ENCODE measurements at places on chromosomes 5 and 9.

GRCh38 chr5:761059-761771 is 23.3 kb downstream of the ZDHHC11B start:
- DNase-seq, result no peak

- no peak for DNase-seq
Observed at GRCh38 chr5:71533615-71534014, 53.5 kb upstream of the MCCC2 start.

DNA sequence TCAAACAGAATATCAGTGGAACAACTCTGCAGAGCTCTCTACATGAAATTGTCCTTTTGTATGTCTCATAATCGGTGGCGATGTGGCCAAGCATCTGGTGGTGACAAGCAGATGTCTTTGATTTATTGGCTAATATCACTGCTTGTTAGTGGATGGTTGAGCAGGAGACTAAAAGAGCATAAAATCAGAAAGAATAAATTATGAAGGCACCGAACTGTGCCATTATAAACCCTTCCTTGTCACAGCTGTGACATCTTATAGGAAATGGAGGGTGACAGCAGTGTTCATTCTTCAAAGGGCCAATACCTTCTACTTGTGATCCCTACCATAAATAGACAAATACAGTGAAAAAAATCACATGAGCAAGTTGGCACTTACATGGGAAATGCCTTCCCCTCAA is 1404.3 kb downstream of the MAT2B start:
- no peak for DNase-seq

DNA sequence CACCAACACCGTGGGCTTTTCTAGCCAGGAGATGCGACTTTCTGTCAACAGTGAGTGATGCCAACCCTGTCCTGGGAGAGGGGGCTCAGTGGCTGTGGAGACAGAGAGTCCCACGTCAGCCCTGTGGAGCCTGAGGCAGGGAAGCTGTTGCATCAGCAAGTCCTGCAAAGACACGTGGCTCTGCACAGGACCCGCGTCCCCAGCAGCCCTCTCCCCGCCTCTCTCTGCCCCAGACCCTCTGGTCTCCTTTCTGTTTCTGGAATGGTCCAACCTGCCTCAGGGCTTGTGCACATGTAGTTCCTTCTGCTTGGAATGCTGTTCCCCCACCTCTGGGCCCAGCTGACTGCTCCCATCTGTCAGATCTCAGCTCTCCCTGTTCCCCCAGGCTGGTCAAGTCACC is 60.4 kb downstream of the HMCN2 start:
- no peak for DNase-seq

- DNase-seq, result no peak
Observed at GRCh38 chr5:90264689-90265544, 144.6 kb downstream of the CETN3 start.

GRCh38 chr5:52767766-52768480 is 19.8 kb upstream of the ITGA1 start:
- no peak for DNase-seq

Data from activated T-helper 1 cell treated with anti-CD3 and anti-CD28 coated beads, Interleukin-2, amount 50 U/mL, for 16 hours (primary cell).